ENCODE measurements at places on chromosomes 16 and 17.

GRCh38 chr17:22411185-22411784, 719.0 kb downstream of the KCNJ18 start:
- no peak for DNase-seq

DNA sequence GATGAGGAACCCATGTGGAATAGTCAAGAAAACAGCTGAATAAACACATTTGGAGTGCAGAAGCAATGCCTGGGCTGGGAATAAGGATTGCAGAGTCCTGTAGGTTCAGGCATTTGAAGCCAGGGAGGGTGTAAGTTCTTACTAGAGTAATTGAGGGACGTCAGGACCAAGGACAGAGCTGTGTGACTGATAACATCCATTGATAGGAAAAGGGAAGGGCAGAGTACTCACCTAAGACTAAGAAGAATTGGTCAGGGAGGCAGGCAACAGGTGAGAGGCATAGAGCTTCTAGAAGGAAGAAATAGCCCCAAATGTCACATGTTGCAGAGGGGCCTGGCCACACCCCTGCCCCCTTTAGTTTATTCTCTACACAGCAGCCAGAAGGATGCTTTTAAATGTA, 79.8 kb upstream of the TMEM132E start:
- peak; percentile 37 for DNase-seq

GRCh38 chr16:55622930-55623561, 32.7 kb upstream of the SLC6A2 start:
- peak; percentile 31 for DNase-seq

GRCh38 chr16:84119368-84119767, 2.6 kb upstream of the MBTPS1 start:
- no peak for DNase-seq

GRCh38 chr17:83124871-83125514, 45.6 kb downstream of the METRNL start:
- no peak for DNase-seq

- no peak for DNase-seq
Observed at GRCh38 chr17:72945473-72945872, 147.0 kb downstream of the SLC39A11 start.

DNA sequence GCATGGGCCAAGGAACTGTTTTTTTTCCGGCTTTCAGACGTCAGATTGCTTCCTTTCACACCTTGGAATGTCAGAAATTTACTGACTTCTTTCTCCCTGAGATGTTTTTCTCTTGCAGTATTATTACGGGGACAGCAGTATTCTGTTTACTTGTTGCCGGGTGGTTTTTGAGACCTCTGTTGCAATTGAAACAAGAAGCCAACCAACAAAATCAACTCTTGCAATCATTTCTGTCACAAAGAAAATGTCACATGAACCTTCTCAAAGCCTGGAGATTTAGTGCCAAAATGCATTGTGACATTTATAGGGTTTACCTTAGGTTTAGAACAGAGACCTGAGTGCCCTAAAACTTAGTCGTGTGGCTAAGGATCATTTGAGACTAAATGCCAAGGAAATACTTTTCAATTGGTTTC, 174.3 kb downstream of the MAP2K6 start:
- no peak for DNase-seq

GRCh38 chr17:30113213-30113612, 3.4 kb upstream of the NSRP1 start:
- peak; percentile 73 for DNase-seq

- DNase-seq, result no peak
Observed at GRCh38 chr16:13959626-13960025, 39.7 kb downstream of the ERCC4 start.

DNA sequence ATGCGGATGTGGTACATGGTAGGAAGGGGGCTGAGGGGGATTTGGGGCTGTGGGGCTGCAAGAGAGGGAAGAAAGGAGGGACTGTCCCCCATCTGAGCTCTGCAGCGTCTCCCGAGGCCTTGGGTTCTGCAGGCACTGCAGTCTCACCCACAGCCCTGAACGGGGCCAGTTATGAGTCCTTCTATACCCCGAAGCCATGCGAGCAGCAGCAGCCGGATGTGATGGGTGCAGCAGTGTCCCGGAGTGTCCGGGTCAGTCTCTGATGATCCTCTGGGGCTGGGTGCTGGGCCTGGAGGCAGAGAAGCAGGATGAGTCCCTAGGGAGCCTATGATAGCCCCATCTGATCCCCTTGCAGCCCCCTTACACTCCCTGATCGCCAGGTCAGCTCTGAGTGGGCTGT, 41.5 kb downstream of the CPNE2 start:
- DNase-seq, result no peak

DNA sequence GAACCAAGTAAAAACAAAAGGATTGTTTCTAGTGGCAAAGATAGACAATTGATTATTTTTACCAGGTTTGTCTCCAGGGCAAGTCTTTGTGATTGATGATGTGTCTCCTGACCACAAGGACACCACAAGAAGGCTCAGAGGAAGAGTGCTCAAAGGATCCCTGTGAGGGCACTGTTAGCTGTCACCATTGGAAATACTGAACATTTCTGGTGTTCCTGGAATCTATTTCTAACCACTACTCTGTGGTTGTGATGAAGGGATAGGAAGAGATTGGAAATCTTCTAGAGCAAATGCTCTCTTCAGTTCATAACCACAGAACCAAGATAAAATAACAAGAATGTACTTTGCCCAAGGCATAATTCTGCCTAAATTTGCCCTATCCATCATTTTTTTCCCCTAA, 15.3 kb downstream of the RNF43 start:
- no peak for DNase-seq

GRCh38 chr16:10753670-10754069, 10.0 kb downstream of the NUBP1 start:
- no peak for DNase-seq

GRCh38 chr17:50917418-50917743, 51.2 kb upstream of the TOB1 start:
- DNase-seq, result no peak

GRCh38 chr17:77200711-77201110, 59.9 kb downstream of the SEC14L1 start:
- DNase-seq, result no peak

DNA sequence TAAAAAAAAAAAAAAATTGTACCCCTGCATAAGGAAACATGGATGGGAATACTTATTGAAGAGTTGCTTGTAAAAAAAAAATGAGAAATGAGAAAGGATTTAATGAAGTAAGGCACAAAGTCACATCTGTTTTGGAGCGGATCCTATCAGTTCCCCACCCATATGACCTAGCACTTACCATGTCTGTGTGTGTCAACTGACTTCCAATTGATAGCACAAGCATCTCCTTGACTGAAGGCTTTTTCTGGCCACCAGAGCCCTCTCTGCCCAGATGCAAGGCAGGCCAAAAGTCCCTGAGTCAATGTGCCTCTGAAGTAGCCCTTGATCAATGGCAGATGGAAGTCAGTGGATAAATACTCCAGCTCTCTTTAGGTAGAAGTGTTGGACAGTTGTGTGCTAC, 13.4 kb upstream of the NLK start:
- DNase-seq, result no peak

DNA sequence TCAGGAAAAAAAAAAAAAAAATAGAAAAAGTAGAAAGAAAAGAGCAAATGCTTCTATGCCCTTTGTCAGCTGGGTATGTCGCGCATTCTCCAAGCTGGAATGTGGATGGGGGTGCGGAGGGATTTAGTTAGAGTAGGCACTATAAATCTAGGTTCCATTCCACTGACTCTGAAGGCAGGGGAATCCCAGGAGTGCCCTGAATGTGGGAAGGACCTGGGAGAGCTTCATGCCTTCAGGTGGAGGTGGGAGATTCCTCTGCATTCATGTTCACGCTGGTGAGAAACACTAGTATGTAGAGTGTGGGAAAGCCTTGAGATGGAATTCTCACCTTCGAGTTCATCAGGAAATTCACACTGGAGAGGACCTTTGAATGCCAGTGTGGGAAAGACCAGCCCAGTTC, 12.4 kb downstream of the ZNF232 start:
- no peak for DNase-seq

- DNase-seq, result no peak
Observed at GRCh38 chr17:31374094-31374447, 17.4 kb upstream of the RAB11FIP4 start.

GRCh38 chr17:72613806-72614292, 478.6 kb downstream of the SLC39A11 start:
- DNase-seq, result peak; percentile 78

DNA sequence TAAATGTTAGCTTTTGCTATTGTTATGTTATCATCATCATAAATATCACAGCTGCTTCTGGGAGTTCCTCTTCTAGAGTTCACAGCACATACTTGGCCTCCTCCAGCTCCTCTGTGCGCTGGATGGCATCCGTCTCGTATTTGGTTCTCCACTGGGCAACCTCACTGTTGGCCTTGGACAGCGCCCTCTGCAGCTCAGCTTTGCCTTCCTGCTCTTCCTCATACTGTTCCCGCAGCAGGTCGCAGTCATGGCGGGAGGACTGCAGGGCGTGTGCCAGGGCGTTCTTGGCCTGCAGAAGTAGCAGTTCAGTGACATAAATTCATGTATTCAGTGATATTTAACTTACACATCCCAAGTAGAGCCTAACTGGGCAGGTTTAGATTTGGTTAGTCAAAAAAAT, 23.4 kb downstream of the MYH8 start:
- DNase-seq, result no peak

DNA sequence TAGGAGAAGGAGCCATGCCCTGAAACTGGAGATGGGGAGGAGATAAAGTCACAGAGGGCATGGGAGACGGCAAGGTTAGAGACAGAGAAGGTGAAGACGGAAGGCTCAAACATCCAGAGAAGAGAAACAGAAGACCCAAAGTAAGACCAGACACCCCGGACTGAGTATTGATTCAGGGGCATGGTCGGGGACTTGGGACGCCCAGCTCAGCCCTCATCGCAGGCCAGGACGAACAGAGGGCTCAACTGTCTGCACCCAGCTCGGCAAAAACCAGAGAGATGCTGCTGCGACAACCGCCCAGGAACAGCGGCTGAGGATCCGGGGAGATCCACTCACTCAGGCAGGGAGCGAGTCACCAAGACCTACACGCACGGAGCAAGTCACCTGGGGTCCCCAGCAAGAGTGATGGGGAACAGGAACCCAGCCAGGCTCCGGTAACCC, 999 bp downstream of the XYLT1 start:
- DNase-seq, result no peak

DNA sequence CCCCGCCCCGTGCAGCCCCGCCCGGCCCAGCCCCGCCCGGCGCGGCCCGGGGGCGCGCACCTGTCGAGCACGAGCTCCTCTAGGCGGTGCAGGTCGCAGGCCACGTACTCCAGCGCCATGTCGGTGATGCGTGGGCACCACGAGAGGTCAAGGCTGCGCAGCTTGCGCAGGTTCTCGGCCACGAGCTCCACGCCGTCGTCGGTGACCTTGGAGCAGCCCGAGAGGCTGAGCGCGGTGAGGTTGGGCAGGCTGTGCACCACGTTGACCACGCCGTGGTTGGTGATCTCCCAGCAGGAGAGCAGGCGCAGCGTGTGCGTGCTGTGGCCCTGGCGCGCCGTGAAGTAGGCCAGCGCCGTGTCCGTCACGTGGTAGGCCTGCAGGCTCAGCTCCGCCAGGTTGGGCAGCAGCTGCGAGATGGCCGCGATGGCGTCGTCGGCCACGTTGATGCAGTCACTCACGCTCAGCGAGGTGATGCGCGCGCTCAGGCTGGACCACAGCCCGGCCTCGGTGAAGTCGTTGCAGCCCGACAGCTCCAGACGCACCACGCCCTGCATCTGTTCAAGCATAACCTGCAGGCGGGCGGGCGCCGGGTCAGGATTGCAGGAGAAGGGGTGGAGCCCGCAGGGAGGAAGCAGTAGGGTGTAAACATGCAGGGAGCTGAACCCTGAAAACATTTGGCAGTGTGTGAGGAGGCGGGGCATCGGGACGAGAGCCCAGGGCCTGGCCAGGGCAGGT, 5.3 kb upstream of the WDR24 start:
- DNase-seq, result peak; percentile 99
